NB4 (cell line): ENCODE measurements at places on chromosomes 12 and 14.

GRCh38 chr14:92903359-92903758, 19.6 kb upstream of the CHGA start:
- no peak for DNase-seq

GRCh38 chr12:848173-848865, 95.9 kb downstream of the WNK1 start:
- DNase-seq = no peak

GRCh38 chr12:11563785-11564739, 85.4 kb upstream of the ETV6 start:
- peak; percentile 27 for DNase-seq

GRCh38 chr14:55927028-55927427, 191.2 kb upstream of the PELI2 start:
- DNase-seq = no peak
